T-helper 17 cell (primary cell): ENCODE measurements at places on chromosomes 11 and 22. TPM values are rescaled to one million over a fixed set of nuclear protein-coding genes. Genes with fewer than 3 reads are reported as not detected.

The BARX2 gene
- total RNA-seq, result not detected

- H3K36me3 ChIP-seq, result no peaks in the 10 kb centered on the region
- no peaks in the 10 kb centered on the region for H3K4me1 ChIP-seq
- H3K27ac ChIP-seq, result no peak overlapping the region
- no peak for DNase-seq
Measured at GRCh38 chr11:68997124-68997994, 15.7 kb downstream of the MRGPRF start.

The PRRG4 gene
- not detected for total RNA-seq

The GAB4 gene
- not detected for total RNA-seq

The TECTA gene
- total RNA-seq, result 0.25 TPM

- H3K36me3 ChIP-seq, result peaks cover 7% of the 10 kb centered on the region
- H3K27ac ChIP-seq, result peak overlapping the region; percentile 96
- H3K4me1 ChIP-seq, result peaks cover 33% of the 10 kb centered on the region
- no peaks in the 10 kb centered on the region for H3K27me3 ChIP-seq
- no peak for DNase-seq
- H3K4me3 ChIP-seq, result peak overlapping the region; percentile 78
Measured at GRCh38 chr11:57791321-57792059, 29.9 kb downstream of the CTNND1 start.

The POU2AF1 gene
- 1.6 TPM for total RNA-seq

GRCh38 chr11:125404157-125404810 lies 91.8 kb downstream of the FEZ1 start:
- no peak for DNase-seq
- no peaks in the 10 kb centered on the region for H3K36me3 ChIP-seq
- H3K4me3 ChIP-seq, result no peak overlapping the region
- peaks cover 13% of the 10 kb centered on the region for H3K4me1 ChIP-seq

The MAP6 gene
- 0.18 TPM for total RNA-seq

GRCh38 chr11:35006389-35007128 lies 90.1 kb downstream of the PDHX start:
- H3K36me3 ChIP-seq, result no peaks in the 10 kb centered on the region
- no peaks in the 10 kb centered on the region for H3K27me3 ChIP-seq
- H3K4me3 ChIP-seq, result peak overlapping the region; percentile 9
- DNase-seq, result no peak
- peaks cover 17% of the 10 kb centered on the region for H3K4me1 ChIP-seq
- H3K27ac ChIP-seq, result peak overlapping the region; percentile 89

- H3K4me3 ChIP-seq, result no peak overlapping the region
- peaks cover 42% of the 10 kb centered on the region for H3K27me3 ChIP-seq
- no peak for DNase-seq
- H3K36me3 ChIP-seq, result no peaks in the 10 kb centered on the region
Measured at GRCh38 chr22:48198489-48199459, 1436.3 kb downstream of the TBC1D22A start.

The KCNJ1 gene
- total RNA-seq, result 0.70 TPM

DNA sequence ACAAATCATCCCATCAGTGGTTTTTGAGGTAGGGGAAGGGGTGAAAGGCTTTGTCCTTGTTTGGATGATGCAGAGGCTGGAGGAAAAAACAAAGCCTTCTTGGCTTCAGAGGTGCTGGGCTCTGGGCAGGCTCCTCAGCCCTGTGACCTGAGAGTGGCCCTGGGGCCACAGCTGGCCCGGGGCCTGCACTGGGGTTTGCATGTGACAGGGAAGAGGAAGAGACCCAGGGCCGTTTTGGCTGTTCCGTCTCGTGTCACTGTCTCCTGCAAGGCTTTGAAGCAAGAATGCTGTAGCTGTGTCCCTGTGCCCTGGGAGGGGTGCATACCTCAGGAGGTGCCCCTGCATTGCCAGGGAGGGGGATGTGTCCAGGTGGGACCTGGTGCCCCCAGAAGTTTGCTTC lies 12.6 kb downstream of the ARHGAP8 start:
- no peak overlapping the region for H3K27ac ChIP-seq
- H3K4me1 ChIP-seq, result peaks cover 3% of the 10 kb centered on the region
- no peak overlapping the region for H3K4me3 ChIP-seq

The MUC15 gene
- total RNA-seq, result not detected

The INPP5J gene
- 0.25 TPM for total RNA-seq

DNA sequence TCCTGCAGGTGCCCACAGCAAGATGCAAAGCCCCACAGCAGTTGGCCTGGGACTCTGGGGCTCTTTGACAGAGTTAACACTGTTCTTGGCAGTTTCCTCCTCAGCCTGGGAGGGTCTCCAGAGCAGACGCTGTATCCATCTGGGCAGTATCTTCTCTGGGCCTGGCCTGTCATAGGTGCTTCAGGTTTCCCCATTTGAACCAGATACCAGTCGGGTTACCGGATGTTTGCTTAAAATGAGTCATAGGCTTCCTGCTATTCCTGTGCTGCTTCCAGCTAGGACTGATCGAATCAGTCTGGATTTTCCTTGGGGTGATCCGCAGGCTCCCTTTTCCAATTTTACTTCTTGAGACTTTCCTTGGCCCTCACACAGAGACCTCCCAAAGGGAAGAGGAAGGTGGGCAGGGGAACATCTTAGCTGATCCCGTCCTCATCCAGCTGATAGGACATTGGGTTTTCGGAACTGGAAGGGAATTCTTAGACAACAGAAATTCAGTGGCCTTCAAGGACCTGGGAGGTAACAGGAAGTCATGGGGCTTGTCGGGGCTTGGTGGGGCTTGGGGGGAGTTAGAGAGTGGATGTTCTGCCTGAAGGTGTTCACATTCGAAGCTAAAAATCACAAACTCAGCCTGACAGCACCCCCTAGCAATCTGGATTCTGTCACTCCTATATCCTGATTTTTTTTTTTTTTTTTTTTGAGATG lies 2.4 kb upstream of the RANGAP1 start:
- H3K4me3 ChIP-seq, result peak overlapping the region; percentile 67
- no peaks in the 10 kb centered on the region for H3K27me3 ChIP-seq
- H3K4me1 ChIP-seq, result peaks cover 16% of the 10 kb centered on the region
- no peak for DNase-seq
- peak overlapping the region; percentile 56 for H3K27ac ChIP-seq
- peaks cover 2% of the 10 kb centered on the region for H3K36me3 ChIP-seq

GRCh38 chr11:5291207-5291838 lies 10.4 kb downstream of the OR51B4 start:
- H3K27ac ChIP-seq, result no peak overlapping the region
- no peaks in the 10 kb centered on the region for H3K4me1 ChIP-seq
- no peak for DNase-seq
- no peaks in the 10 kb centered on the region for H3K36me3 ChIP-seq
- H3K4me3 ChIP-seq, result no peak overlapping the region

- no peak overlapping the region for H3K4me3 ChIP-seq
- no peak for DNase-seq
- peaks cover 48% of the 10 kb centered on the region for H3K4me1 ChIP-seq
- no peaks in the 10 kb centered on the region for H3K27me3 ChIP-seq
- H3K27ac ChIP-seq, result peak overlapping the region; percentile 79
- peaks cover 6% of the 10 kb centered on the region for H3K36me3 ChIP-seq
Measured at GRCh38 chr22:41838842-41839618, 6.1 kb downstream of the SREBF2 start.

The MYRF gene
- 0.47 TPM for total RNA-seq

GRCh38 chr22:30781271-30781875 lies 86.7 kb downstream of the OSBP2 start:
- peaks cover 6% of the 10 kb centered on the region for H3K4me1 ChIP-seq
- no peak overlapping the region for H3K27ac ChIP-seq
- no peak for DNase-seq
- no peaks in the 10 kb centered on the region for H3K36me3 ChIP-seq
- H3K27me3 ChIP-seq, result no peaks in the 10 kb centered on the region
- H3K4me3 ChIP-seq, result no peak overlapping the region

DNA sequence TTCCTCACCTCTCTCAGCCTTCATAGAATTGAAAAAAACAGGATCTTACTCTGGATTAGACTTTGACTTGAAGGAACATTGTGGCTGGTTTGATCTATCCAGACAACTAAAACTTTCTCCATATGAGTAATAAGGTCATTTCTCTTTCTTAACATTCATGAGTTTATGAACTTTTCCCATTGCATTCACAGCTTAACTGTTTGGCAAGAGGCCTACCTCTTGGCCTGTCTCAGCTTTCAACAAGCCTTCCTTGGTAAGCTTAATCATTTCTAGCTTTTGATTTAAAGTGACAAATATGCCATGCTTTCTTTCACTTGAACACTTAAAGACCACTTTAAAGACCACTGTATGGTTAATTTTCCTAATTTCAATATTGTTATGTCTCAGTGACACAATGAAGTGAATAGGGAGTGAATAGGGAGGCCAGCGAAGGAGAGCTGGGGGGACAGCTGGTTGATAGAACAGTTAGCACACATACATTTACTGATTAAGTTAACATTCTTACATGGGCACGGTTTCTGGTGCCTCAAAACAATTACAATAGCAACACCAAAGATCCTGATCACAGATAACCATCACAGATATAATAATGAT lies 17.0 kb downstream of the IMMP1L start:
- no peak overlapping the region for H3K4me3 ChIP-seq
- no peaks in the 10 kb centered on the region for H3K27me3 ChIP-seq
- peaks cover 15% of the 10 kb centered on the region for H3K4me1 ChIP-seq
- peaks cover 8% of the 10 kb centered on the region for H3K36me3 ChIP-seq
- DNase-seq, result no peak

DNA sequence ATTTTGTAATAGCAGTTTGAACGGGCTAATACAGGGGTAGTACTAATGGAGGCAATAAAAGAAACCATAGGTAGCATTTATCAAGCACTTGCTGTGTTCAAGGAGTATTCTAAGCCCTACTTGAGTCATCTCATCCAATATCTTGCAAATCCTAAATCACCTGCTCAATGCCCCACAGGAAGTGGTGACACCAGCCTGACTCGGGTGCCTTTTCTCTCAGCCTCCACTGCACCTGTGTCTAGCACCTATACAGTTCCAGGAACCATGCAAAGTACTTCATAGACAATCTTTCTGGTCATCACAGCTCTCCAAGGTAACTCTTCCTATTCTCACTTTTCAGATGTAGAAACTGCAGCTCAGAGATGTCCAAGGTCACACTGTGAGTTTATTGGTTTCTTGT lies 98.0 kb downstream of the PRR5L start:
- H3K4me1 ChIP-seq, result peaks cover 24% of the 10 kb centered on the region
- peaks cover 4% of the 10 kb centered on the region for H3K27me3 ChIP-seq
- no peak overlapping the region for H3K4me3 ChIP-seq
- H3K36me3 ChIP-seq, result no peaks in the 10 kb centered on the region
- DNase-seq, result no peak

- no peak for DNase-seq
- H3K27me3 ChIP-seq, result no peaks in the 10 kb centered on the region
- peaks cover 1% of the 10 kb centered on the region for H3K36me3 ChIP-seq
- peak overlapping the region; percentile 58 for H3K4me3 ChIP-seq
Measured at GRCh38 chr11:114131461-114131864, 72.0 kb downstream of the ZBTB16 start.
